ENCODE measurements at places on chromosomes 5 and 9. TPM values are rescaled to one million over a fixed set of nuclear protein-coding genes. Genes with fewer than 3 reads are reported as not detected.

GRCh38 chr9:110308633-110309038, 29.0 kb downstream of the TXNDC8 start:
- no peak for DNase-seq

DNA sequence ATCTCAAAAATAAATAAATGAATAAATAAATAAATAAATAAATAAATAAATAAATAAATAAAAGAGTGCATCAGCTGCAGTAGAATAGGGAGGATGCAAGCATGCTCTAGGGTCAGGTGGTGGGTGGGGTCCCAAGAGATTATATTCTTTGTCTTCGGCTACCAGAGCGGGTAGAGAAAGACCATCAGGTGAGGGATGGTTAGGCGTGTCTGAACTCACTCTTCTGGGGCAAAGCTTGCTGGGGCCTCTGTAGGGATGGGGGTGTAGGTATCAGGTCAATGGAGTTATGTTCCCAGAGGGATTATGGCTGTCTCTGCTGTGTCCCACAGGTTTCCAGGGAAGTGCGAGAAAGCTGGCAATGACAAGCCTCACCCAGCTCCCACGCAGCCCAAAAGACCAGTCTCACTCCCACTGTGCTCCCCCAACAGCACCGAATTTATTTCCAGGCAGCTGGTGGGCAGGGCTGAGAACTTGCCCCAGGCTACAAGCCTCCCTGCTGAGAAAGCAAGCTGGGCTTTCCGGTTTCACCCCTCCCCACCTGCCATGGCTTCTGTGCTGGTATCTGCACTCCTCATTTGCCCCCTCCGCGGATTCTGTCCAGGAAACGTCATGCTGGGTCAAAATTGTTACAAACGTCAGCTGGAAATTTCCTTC, 180.8 kb downstream of the LURAP1L start:
- DNase-seq, result no peak

DNA sequence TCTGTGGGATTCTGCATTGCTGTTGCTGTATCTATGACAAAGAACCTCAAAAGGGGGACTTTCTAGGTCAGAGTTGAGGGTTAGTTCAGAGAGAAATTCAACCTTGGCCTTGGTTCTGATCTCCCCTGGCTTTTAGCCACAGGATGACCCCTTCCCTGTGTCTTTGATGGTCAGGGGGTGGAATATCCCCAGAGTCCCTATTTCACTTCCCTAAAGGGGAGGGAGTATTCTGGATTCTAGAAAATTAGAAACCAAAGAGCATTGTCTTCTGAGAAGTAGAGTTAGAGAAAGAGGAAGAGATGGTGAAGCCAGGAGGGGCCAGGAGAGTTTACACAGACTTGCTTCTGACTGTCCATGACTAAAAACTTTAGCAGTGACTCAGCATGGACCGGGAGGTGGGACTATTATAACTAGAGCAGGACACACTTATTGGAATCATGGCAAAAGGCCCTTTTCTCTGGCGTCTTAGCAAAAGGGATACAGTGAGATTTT, 56.2 kb upstream of the LPAR1 start:
- DNase-seq, result no peak

Gene SLC34A1
- not detected for total RNA-seq

- no peak for DNase-seq
These were observed 126.8 kb downstream of the GCNT1 start for GRCh38 chr9:76585487-76586389.

DNA sequence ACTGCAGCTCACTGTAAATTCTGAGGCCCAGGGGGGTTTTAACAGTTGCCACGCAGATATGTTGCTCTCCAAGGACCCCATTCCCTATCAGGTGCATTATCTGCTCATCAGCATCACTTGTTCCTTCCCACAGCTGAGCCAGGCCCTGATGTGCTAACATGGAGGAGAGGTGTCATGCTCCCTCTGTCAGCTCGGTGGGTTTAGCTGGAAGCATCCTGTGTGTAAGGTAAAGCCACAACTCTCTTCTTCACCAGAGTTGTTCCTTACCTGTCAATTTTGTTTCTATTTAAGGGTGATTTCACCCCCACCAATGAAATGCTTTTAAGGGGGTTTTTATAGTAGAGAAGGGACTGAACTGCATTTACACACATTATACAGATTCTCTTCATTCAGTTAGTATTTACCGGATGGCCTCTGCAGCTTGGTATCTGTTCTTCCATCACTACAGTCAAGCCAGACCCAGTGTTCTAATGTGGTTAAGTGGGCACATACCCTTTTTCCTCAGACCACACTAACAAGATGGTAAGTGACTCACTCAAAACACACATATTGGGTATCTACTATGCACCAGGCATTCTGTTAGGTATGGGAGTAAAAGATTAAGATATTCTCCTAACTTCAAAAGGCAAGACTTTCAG, 205.4 kb downstream of the DCP2 start:
- DNase-seq, result no peak

GRCh38 chr5:176748967-176749935, 61.1 kb upstream of the UNC5A start:
- DNase-seq, result no peak

Gene GRPEL2
- 10.9 TPM for total RNA-seq

DNA sequence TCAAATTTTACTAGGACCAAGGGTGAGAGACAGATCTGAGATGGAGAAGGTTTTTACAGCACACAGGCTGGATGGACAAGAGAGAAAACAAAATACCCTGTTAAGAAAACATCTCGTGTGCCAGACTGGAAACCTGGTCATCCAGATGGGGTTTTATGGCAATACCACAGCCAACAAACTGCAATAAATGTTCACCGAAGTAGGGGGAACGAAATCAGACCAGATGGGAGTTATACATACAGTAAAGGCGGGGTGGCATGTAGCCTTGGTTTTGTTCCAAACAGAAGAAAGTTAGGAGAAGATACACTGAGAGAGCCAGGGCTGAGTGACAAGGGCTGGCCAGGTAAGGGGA, 63.3 kb downstream of the DCP2 start:
- DNase-seq, result no peak

DNA sequence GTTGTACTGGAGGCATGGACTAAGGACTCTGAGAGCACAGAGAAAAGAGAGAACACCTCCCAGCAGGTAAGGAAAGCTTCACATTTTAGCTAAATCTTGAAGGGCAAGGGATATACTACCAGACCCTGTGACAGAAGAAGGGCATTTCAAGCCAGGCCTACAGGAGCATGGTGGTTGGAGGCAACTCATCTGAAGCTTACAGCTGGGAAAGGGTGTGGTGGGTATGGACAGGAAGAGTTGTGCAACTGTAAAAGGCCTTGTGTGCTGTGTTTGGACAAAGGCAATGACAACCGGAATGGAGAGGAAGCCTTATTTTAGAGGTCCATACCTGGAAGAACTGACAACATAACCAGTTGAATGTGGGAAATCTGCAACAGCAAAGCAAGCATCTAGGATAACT, 31.2 kb downstream of the NIPSNAP3B start:
- DNase-seq, result no peak

DNA sequence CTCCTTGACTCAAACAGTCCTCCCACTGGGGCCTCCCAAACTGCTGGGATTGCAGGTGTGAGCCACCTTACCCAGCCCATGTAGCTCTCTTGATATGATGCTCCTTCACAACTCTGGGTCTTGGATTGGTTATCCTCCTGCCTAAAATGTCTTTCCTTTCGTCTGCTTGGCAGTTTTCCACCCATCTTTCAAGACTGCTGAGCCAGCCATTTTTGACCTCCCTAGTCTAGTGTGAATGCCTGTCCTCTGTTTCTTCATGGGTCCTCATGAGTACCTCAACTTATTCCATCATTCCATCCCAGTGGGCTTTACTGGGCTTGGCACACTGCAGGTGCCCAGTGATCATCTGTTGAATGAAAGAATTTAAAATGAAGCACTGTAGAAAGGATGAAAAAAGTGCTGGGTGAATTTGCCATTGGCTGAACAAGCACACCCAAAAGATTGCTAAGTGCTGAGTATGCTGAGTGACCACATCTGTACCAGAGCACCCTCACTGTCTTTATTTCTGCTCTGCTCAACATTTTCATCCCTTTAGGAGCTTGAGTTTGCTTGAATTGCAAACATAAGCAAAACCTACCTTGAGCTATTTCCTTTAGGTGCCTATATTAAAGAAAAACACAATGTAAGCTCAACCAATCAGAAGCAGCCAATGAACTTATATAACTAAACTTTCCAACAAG, 84.8 kb upstream of the FAM169A start:
- DNase-seq, result no peak

Gene FST
- 11.6 TPM for total RNA-seq

Gene C9orf50
- total RNA-seq, result not detected

Gene ZNF618
- 8.8 TPM for total RNA-seq

DNA sequence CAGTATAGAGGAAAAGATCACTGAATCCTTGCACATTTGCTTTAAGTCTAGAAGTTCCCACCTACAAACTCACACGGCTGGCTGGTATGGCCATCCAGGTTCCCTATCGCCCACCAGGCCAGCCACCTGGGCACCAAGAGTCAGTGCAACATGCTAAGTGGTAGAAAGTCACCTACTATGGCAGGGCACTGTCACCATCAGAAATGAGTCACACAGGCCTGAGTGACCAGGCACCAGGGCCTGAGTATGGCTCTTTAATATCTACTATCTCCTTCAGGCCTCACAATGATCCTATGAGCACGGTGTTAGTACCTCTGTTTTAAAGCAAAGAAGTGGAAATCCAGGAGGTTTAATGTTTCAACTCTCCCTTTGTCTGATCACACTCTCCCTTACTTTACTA, 156.2 kb downstream of the CDK5RAP2 start:
- no peak for DNase-seq

DNA sequence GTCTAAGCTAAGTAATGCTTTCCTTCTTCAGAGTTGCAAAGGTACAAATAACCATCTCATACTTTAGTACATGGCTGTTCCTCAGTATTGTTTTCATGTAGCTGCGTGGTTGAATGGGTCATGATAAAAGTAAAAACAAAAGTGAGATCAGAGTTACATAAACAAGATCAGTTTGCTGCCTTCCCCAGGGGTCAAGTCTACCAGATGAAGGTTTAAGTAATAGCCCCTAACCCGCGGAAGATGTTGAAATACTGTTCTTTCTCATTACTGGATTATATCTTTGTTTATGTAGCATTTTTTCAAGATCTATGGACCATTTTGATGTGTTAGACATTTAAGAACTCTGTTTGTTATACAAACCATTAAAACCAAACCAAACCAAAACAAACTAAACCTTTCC, 34.1 kb upstream of the ARRDC3 start:
- no peak for DNase-seq

DNA sequence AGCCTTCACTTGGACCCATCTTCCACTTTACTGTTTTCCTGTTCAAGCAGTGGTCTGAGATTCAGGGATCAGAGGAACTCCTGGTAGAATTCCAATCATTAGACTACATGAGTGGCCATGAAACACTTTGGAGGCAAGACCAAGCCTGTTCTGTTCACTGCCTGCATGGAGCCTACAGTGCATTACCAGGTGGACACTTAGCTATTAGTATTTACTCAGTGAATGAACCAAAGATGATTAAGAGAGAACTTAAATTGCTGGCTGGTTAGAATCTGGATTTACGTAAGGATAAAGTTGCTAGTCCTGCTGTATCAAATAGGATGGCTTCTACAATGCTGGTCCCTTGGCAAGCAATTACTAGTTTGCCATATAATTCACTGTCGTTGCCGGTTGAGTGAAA, 245.5 kb downstream of the ARRDC3 start:
- DNase-seq, result no peak

Gene INSL4
- not detected for total RNA-seq

DNA sequence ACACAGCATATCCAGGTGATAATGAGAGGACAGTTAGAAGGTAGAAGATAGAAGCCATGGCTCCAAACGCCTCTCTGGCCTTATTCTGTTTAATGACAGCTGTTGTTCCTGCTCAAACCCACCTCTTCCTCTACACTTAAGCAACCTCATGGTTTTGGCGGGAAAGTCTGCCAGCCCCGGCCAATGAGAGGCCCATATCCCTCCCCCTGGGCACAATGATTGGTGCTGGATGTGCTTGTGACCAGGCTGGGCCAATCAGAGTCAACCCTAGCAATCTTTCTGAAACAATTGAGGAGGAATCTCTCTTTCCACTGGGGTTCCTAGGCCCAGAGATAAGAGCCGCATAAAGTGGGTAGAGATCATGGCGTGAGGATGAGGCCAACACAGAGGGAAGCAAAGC, 4.8 kb upstream of the GFI1B start:
- no peak for DNase-seq

GRCh38 chr5:123950701-123951581, 439.0 kb downstream of the CSNK1G3 start:
- no peak for DNase-seq

- no peak for DNase-seq
These were observed 92.4 kb upstream of the NR3C1 start for GRCh38 chr5:143495821-143496275.
